ENCODE measurements at places on chromosomes 2 and 18. TPM values are rescaled to one million over a fixed set of nuclear protein-coding genes. Genes with fewer than 3 reads are reported as not detected.
A peak's percentile ranks its signal among the peaks of the same experiment; 100 is the strongest.

DNA sequence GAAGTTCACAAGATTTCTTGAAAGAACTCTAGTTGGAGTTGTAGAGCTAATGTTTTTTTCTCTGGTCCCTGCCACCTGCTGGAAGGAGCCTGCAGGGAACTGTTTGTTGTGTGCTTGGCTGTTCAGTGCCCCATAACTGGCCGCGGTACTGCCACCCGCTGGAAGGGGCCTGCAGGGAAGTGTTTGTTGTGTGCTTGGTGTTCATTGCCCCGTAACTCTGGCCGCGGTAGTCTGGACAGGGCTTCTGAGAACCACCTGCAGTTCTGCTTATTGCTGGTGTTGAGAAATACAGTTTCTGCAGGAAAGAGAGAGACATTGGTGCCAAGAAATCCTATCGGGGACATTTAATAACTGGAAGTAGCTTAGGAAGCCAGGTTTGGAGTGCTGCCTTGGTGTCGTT is 58.1 kb downstream of the AGAP1 start:
- no peak for DNase-seq

- no peak for DNase-seq
These were observed 22.9 kb downstream of the DSG4 start for GRCh38 chr18:31399306-31400032.

DNA sequence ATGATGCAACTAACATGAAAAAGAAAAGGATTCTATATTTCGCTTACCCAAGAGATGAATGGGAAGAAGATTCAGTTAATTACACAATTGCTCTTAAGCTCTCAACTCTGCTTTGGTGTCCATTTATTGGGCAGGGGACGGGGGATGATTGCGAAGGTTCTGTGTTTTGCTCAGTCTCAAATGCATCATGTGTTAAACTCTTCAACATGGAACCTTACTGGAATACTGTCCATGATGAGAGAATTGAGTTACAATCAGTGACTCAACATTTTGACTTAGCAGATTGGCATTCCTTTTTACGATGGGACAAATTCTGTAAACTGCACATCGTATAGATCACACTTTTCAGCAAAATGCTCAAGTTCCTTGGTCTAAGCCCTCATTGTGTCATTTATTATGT is 135.6 kb downstream of the RBMS1 start:
- no peak for DNase-seq

CRYGC gene
- total RNA-seq, result not detected

- no peak for DNase-seq
These were observed 99.6 kb downstream of the BABAM2 start for GRCh38 chr2:27990030-27990590.

GRCh38 chr2:20436716-20437470 is 10.0 kb upstream of the RHOB start:
- DNase-seq, result peak; percentile 29

- no peak for DNase-seq
These were observed 89.6 kb downstream of the TPO start for GRCh38 chr2:1502891-1503304.

DNA sequence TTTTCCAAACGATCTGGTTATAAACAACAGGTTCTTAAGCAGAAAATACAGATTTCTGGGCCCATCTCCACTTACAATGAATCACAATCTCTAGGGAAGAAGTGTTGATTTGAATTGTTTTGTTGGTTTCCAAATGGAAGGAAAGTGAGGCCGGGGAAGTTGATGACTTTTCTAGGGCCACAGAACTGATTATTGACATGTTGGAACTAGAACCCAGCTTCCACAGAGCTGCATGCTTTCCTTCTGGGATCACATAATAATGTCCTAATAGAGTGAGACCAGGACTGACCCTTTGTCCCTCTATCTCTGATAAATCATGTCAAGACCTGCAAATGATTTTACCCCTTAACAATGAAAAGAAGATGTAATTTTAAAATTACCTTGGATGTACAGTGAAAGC is 332.2 kb downstream of the OSR1 start:
- no peak for DNase-seq

GRCh38 chr2:204881655-204882054 is 336.4 kb downstream of the PARD3B start:
- DNase-seq, result no peak

GRCh38 chr2:107542314-107542740 is 284.4 kb upstream of the RGPD4 start:
- DNase-seq, result no peak

GRCh38 chr18:47203626-47204464 is 27.7 kb upstream of the IER3IP1 start:
- DNase-seq, result no peak

DNA sequence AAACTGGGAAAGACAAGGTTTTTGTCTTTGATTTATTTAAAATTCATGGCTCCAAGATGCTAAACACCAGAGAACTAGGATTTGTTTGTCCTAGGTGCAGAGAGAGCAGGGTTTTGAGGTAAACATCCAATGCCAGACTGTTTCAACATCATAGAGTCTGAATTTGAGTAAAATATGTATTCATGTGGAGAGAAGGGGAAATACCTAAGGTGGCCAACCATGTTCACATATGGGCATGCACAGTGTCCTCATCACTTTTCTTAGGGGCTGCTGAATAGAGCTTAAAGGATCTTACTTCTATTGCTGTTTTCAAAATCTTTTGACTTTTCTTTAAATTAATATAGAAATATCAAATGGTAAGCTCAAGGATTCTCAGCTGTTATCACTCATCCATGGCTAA is 287.0 kb upstream of the CCDC68 start:
- no peak for DNase-seq

DNA sequence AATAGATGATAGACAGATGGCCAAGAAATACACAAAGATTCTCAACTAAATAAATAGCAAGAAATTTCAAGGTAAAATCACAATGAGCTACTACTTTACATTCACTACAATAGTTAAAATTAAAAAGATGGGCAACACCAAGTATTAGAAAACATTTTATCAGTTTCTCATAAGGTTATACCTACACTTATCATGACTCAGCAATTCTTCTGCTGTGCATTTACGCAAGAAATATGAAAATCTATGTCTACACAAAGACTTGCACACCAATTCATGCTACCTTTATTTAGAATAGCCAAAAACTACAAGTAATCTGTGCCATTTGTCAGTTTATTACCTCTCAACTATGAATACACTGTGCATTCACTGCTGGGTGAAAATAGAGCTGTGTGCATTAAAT is 937.4 kb upstream of the NRXN1 start:
- no peak for DNase-seq

DNA sequence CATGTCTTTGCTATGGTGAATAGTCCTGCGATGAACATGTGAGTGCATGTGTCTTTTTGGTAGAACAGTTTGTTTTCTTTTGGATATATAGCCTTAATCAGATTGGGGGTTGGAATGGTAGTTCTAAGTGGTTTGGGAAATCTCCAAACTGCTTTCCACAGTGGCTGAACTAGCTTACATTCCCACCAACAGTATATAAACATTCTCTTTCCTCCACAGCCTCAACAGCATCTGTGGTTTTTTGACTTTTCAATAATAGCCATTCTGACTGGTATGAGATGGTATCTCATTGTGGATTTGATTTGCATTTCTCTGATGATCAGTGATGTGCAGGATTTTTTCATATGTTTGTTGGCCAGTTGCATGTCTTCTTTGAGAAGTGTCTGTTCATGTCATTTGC is 112.2 kb upstream of the SESTD1 start:
- no peak for DNase-seq

- DNase-seq, result no peak
These were observed 117.9 kb downstream of the ARHGAP15 start for GRCh38 chr2:143246815-143247744.

EML6 gene
- total RNA-seq, result 11.0 TPM

DNA sequence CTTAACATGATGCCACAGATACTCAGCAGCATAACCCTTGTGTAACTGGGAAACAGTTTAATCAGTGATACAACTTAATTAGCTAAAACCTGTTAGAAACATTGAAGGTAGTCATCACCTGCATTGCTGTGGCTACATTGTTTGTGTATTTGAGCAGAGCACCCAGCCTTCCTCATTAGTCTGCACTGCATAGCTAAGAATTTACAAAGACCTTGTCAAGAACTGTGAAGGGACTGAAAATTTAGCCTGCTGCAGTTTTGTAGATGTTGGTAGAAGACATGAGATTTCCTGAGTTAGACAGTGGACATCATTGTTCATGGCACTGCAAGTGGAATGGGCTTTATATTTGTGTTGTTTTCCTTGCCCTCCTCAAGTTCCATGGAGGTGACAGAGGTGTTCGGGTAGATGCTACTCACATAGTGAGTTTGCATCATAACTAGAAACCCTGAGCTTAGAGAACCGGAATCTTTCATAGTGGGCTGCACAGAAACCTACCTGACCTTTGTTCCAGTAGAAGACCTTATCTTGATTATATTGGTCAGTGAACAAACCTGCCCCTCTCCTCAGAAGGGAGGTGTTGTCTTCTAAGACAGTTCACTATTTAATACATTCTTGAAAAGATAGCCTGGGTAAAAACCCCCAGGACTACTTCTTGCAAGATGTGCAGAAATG is 12.5 kb downstream of the VAPA start:
- no peak for DNase-seq

RELCH gene
- 71.6 TPM for total RNA-seq

- no peak for DNase-seq
These were observed 82.1 kb upstream of the REV1 start for GRCh38 chr2:99571954-99572353.

ZRANB3 gene
- 7.4 TPM for total RNA-seq

DNA sequence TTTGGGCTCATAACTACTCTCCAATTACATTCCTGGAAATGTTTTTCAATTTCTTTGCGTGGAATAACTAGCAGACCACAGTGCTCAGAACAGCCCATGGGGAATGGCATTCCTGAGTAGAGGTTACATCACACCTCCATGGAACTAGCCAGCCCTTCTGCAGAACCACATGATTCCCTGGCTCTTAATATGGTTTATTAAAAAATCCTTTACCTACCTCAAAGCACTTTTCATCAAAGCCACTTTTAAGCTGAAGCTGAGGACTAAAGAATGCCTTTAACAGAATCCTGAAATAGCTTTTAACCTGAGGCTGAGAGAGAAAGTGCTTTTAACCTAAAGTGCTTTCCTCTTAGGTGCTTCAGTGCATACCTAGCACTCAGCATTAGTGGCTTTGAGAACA is 376.3 kb downstream of the ARHGAP15 start:
- no peak for DNase-seq

- peak; percentile 80 for DNase-seq
These were observed 15.8 kb downstream of the INPP5D start for GRCh38 chr2:233075966-233076339.

- DNase-seq, result no peak
These were observed 266.9 kb downstream of the TWIST2 start for GRCh38 chr2:239114616-239115265.

- no peak for DNase-seq
These were observed 452.7 kb downstream of the STK39 start for GRCh38 chr2:167794554-167795255.

DNA sequence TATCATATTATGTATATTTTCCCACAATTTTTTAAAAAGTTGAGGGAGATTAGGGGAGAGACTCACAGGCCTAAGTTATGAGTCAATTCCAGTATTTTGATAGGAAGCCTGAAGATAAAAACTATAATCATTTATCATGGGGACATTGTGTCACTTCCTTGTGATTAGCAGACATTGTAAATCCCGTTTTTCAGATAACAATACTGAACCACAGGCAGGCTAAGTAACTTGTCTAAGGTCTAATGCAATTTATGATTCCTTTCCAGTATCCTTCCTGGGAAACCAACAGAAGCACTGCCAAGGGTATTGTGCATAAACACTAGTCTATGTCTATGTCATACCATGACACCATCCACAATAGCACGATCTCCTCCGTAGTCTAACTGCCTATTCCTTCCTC is 235.2 kb upstream of the PIK3C3 start:
- DNase-seq, result no peak

DNA sequence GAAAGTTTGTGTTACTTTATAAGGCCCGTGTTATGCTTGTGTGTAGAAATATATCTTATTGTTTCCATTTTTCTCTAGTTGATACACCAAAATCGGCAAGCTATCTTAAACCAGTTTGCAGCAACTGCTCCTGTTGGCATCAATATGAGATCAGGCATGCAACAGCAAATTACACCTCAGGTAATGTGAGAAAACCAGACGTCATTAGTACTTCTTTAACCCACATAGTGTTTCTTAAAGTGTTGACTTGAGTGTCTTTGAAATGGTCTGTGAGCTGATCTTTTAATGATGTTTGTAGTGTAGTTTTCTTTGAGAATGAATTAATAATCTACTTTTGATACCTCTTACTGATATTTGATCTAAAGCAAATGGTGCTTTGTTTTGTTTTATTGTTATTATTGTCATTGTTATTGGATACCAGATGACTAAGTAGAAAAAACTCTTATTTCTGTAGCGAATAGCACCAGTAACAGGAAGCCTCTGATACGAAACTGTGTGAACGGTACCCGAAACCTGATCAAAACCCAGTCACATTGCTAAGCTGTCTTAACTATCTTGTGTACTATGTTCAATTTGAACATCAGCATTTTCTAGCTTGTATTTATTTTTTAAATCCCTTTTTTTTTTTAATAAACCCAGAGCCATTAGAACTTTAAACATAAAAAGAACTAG is 53.7 kb downstream of the PTRHD1 start:
- no peak for DNase-seq

PKDCC gene
- total RNA-seq, result 173 TPM

ZNF804A gene
- total RNA-seq, result 5.8 TPM

Data from Peyer's patch (tissue), 4 donors.